ENCODE measurements at places on chromosomes 6 and 20.

GRCh38 chr6:34633785-34634184, 62.8 kb downstream of the ILRUN start:
- DNase-seq: no peak

GRCh38 chr6:145784683-145785082, 29.9 kb downstream of the FBXO30 start:
- DNase-seq: no peak

GRCh38 chr6:10510592-10511367, 10.4 kb upstream of the GCNT2 start:
- peak; percentile 31 for DNase-seq

GRCh38 chr6:33692078-33692759, 19.3 kb downstream of the UQCC2 start:
- no peak for DNase-seq

GRCh38 chr20:49607568-49607967, 39.6 kb upstream of the PTGIS start:
- no peak for DNase-seq

DNA sequence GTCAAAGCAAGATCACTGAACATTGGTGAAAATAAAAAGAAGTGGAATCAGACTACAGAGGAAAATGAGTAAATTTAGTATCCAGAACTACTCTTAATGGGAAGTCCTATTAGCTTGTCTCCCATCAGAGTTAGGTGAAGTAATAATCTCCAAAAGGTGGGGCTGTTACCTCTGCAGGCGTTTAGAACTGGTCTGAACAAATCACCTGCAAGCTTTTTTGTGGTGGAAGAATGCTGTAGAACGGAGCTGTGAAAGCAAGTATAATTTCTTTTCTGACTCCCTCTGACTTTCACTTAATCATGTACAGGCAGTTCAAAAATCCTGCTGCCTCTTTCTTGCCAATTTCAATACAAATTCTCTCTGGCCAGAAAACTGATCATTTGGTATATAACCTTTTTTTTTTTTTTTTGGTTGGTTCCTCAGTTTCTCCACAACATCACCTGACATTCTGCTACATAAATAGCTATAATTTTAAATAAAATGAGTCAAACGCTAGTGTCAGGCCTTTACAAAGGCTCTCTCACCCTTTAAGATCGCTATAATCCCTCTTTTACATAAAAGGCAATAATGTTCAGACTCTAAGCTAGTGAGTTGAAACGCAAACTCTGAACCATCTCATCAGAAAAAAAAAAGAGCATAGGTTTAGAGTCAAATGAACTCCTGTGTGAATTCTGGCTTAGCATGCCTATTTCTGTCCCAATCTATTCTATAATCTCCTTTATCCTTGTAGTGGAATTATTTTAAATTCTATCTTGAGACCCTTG, 38.8 kb downstream of the CITED2 start:
- no peak for DNase-seq

DNA sequence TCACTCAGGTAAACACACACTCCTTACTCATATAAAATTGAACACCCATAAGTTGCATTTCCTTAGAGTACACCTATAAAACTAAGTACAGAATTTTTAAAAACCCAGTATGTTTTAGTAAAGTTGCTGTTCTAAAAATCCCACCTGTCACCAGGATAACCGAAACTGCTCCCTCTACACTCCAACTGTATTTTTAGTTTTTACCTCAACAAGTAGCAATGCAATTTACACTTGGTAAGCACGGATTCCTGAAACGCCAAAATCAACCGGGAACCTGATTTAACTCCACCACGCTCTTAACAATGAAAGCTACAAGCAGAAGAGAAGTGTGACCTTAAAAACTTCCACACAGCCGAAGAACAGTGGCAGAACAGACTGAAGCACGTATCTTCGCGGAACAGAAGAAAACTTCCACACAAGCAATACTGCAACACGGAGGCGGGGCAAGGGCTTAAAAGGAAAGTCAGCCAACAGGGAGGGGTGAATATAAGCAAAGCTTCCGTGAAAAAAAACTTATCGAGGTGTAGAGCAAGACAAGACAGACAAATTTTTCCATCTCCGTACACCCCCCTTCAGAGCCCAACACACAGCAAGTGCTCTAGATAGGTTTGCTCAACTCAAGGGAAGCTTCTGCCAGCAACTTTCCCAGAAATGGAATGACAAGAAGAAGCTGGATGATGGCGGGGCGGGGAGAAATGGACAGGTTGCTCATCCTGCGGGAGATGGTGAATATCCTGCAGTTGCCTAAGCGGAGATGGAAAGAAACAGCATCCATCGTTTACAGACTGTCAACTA, 1.4 kb downstream of the STAU1 start:
- no peak for DNase-seq

DNA sequence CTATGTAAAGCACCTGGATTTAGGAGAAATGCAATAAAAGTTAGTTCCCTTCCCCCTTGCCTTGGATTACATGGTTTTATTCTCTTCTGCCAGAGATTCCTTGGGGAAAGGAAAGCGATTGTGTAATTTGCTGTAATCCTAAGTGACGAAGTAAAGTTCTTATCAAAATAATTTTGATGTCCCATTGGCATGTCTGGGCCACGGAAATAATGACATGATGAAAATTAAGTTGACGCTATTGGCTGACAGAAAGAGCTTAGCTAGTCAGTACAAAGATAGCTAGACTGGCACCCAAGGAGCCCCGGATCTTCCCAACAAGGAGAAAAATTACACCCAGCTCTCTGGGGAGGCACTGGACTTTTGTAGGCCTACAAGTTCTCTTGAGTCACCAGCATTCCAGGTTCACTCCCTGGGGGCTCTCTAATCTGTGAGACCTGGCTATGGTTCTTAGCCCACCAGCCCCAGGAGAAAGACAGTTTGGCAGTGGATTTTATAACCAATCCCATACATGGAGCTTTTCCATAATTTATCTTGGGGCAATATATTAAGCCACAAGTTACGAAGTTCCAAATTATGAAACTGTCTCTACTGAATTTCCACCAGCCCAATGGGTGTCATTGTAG, 59.9 kb downstream of the FOXA2 start:
- DNase-seq: no peak

- DNase-seq: no peak
Observed at GRCh38 chr20:4726710-4727397, 5.1 kb downstream of the PRND start.

DNA sequence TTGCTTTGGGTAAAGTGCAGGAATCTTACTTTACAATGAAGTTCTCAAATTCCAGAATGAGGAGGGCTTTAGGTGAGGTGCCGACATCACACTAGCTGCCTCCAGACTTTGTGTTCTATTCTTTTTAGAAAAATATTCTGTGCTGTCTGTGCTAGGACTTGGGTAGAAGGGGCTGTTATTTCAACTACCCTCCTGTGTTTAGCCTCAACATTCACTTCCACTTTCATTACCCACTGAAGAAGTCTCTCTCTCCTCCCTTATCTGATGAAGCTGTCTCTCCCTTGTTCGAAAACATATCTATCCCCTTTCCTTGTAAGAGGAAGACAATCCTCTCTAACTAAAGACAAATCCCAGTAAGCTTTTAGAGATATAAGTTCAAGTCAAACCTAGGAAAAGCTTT, 25.0 kb upstream of the BRPF3 start:
- DNase-seq: no peak

- no peak for DNase-seq
Observed at GRCh38 chr6:43454290-43454695, 1.1 kb downstream of the DLK2 start.

DNA sequence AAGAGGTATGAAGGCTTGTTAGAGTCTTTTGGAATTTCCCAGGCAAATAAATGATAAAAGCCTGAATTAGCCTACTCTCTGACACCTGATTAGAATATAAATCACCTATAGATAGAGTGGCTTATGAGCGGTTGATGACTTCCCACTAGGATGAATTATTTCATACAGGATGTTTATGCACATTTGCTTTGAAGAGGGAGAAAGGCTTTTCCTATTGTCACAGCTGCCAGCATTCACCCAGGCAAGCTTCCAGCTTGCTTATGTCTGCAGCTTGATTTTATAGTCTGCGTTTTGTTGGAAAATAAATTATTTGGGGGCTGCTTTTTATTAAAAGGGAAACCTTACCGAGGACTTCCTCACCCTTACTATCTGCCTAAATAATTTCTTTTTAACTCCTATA, 51.3 kb upstream of the EIF2S2 start:
- no peak for DNase-seq

DNA sequence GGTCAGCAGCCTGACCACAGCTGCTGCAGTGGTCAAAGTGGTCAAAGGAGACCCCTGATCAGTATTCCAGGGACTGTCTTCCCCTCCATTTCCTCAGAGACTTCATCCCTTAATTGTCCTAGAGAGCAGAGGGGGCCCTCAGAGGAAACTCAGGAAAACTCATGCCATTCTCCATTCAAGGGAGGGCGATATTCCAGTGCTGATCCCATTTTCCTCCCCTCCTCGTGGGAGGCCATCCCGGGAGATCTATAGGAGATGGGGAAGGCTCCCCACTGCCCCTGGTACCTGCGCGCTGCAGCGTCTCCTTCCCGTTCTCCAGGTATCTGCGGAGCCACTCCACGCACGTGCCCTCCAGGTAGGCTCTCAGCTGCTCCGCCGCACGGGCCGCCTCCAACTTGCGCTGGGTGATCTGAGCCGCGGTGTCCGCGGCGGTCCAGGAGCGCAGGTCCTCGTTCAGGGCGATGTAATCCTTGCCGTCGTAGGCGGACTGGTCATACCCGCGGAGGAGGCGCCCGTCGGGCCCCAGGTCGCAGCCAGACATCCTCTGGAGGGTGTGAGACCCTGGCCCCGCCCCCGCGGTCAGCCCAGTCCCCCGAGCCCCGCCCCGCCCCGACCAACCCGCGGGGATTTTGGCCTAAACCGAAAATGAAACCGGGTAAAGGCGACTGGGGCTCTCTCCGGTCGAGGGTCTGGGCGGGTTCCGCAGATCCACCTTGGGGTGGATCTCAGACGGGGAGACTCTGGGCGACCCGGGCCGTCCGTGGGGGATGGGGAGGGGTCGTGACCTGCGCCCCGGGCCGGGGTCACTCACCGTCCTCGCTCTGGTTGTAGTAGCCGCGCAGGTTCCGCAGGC, 878 bp downstream of the HLA-C start:
- DNase-seq: no peak

- no peak for DNase-seq
Observed at GRCh38 chr6:113481458-113481857, 375.7 kb upstream of the MARCKS start.

DNA sequence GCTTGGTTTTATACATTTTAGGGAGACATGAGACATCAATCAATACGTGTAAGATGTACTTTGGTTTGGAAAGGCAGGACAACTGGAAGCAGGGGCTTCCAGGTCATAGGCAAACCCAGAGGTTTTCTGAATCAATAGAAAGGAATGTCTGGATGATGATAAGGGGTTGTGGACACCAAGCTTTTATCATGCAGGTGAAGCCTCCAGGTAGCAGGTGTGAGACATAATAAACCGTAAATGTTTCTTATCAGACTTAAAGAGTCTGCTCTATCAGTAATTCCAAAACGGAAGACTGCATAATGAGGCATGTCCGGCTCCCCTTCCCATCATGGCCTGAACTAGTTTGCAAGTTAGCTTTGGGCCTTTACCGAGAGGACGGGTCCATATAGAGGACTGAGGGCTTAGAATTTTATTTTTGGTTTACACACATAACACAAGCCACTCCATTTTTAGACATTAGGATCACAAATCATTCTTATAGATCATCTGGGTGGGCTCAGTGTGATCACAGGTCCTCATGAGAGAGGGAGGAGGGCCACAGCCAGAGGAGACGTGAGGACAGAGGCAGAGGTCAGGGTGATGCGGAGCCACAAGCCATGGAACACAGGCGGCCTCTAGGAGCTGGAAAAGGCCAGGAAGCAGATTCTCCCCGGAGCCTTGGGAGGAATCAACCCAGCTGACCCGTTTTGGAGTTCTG, 10.7 kb upstream of the SERPINB9 start:
- DNase-seq: no peak

GRCh38 chr6:156875062-156875461, 97.9 kb downstream of the ARID1B start:
- DNase-seq: no peak

- no peak for DNase-seq
Observed at GRCh38 chr20:1493536-1493935, 2.3 kb upstream of the SIRPB2 start.

GRCh38 chr6:109434456-109434855, 6.0 kb downstream of the PPIL6 start:
- DNase-seq: no peak

DNA sequence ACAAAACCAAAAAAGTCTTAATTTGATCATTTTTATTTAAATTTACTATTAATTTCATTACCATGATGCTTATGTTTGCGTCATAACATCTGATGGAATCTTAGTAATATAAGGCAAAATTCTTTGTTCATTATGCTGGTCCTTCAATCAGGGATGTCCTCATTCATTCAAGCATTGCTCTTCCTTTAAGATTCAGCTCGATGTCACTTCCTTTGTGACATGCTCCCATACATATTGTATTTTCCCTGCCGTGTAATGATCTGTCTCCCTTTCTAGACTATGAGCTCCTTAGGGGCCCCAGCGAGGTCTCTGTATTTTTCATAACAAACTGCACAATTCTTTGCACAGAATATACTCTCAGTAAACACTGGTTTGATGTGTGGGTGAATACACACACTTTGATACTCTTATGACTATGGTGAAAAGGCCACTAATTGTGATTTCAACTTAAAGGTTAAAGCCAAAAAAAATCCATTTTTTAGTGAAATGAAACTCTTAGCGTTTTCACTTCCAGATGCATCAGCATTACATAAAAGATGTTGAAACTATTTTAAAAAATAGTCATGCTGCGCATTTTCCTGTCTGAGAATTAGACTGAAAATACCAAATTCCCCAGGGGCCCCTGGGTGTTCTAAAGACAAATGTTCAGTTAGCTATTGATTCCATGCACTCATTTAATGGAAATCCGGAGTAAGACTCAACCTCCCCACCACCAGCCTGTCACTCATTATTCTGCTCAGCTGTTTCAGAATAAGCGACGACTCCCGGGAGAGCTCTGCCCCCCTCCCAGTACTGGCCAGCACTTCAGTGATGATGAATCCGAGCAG, 169.7 kb downstream of the ATXN1 start:
- no peak for DNase-seq

DNA sequence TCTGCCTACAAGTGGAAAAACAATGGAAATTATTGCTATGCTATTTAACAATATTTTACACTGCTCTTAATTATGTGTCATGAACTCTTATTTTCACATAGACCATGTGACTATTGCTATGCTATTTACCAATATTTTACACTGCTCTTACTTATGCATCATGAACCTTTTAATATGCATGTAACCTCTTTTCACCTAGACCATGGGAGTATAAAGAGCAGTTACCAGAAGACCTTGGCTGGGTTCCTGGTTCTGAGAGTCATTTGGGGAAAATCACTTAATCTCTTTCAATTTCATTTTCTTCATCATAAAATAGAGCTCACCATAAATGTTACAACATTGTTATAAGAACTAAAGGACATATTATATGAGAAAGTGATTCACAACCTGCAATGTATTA, 223.8 kb upstream of the RNF217 start:
- no peak for DNase-seq

Data from 8988T (cell line).